ENCODE measurements at places on chromosomes 11 and 22.

DNA sequence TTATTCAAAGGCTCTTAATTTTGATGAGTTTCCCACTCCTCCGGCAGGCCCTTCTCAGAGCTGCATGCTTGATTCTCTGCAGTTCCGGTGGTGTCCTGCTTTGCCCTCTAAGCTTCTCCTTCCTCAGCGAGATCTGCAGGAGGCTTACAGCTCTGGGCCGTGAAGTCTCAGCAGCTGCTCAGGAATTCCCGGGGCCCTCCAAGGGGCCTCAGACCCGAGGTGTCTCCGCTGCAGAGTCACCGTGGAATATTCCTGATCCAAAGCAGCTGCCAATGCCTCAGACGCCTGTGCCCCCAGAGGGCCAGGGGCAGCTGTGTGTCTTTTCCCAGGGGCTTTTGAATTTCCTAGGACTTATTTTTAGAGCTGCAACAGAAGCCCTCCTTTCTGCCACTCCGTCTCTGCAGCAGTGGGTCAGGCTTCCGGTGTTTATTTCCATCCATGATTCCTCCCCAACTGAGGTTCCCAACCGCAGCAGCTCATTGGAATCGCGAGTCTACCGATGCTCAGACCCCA lies 37.2 kb downstream of the RPS6KA4 start:
- DNase-seq: no peak

DNA sequence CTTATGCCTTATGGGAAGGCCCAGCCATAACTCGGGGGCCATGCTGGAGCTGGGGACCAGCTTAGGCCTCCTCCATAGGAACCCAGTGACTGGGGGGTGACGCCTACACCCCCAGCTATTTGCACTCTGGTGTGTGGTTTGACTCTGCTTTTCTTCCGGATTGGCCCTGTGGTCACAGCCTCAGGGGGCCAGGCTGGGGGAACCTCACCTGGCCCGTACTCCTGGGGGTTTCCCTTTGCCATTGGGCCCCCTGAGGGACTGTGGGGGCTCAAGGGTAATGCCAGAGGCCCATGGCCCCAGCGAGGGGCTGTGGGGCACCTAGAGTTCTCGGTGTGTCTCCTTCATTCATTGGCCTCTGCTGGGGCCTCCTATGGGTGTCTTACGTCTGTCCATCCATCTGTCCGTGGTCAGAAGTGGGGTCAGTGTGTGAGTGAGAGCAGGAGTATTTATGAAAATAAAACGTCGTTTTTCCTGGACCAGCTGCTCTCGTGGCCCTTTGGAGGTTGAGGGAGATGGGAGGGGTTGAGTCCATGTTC lies 6.3 kb upstream of the SH3BP1 start:
- no peak for DNase-seq

- peak; percentile 67 for DNase-seq
Observed at GRCh38 chr11:73570415-73571114, 27.3 kb downstream of the FAM168A start.

DNA sequence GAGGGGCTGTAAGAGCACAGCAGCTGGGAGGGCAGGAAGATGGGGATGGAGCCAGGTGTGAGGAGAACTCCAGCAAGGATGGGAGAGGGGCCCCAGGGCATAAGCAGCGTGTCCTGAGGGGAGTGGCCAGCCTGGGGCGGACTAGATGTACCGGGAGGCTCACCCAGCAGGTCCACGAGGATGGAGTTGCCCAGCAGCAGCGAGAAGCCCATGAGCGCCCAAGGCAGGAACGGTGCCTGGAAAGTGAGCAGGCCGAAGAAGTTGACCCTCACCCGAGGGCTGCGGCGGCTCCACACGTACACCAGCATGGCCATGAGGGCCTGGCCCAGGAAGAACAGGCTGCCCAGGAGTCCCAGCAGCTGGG lies 1.3 kb downstream of the DERL3 start:
- DNase-seq: no peak

GRCh38 chr11:95698676-95699557 lies 90.7 kb downstream of the FAM76B start:
- DNase-seq: no peak

DNA sequence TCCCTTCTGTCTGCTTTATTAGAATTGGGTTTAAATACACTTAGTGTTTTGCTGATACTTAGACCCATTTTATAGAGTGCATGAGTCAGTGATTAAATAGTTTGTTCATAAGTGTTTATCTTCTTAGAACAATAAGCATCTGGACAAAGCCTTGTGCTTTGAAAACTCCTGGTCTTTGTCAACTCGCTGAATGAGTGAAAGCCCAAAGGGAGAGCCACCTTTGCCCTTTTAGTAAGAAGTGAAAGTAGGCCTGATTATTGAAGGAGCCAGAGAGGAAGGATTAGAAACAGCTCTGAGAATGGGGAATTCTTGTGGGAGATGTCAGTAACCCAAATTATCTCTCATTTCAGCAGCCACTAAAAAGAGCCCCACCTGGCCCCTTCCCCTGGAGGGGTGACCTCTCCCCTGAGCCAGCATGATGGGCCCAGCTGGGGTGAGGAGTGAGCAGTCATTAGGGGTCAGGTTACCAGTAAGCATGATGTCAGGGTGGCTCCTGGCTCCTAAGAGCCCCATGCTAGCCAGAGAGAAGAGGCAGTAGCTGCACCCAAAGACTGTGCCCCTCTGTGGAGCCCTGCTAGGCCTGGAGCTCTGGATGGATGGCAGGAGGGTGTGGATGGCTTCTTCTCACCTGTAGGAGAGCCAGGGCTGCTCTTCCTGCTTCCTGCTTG lies 125.1 kb upstream of the E2F8 start:
- DNase-seq: no peak

DNA sequence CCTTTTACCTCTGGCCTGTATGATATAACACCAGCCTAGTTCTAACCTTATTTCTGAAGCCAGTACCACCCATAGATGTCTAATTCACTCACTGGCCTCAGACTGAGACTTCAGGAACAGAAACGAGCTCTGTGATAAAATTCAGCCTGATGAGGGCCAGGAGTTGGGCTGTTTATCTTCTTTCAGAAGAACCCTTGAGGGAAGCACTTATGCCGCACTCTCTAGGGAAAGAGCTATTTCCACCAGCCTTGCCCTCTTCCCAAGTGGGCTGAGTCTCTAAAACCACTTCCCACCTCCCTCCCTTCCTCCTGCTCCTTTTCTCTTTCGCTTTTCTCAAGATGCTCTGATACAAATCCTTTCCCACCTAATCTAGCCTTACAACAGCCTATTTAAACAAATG lies 2.0 kb upstream of the OR52B4 start:
- DNase-seq: no peak

GRCh38 chr11:119081682-119082260 lies 2.9 kb upstream of the HMBS start:
- no peak for DNase-seq

DNA sequence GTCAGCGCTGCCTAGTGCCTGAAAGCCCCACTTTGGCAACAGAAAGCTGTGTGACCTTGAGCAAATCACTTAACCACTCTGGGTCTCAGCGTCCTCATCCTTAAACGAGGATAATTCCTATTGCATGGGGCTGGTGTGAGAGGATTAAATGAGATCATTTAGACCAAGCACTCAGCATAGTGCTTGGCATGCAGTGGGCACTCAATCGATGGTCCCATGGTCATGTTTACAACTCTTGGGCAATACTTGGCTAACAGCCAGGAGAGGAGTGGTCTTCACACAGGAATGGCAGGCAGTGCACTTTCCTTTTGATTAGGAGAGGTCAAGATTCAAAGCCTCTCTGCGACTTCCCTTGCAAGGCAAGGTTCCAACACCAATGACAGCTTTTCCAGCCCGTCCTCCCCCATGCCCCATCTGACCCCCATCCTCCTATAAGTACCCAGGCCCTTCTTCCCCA lies 14.1 kb downstream of the TNKS1BP1 start:
- peak; percentile 13 for DNase-seq

Data from HFFc6 (cell line).